ENCODE measurements at places on chromosomes 12 and 14. TPM values are rescaled to one million over a fixed set of nuclear protein-coding genes. Genes with fewer than 3 reads are reported as not detected.

OVCH1 gene
- polyA plus RNA-seq: 0.15 TPM

PRPH gene
- polyA plus RNA-seq: 0.27 TPM

GZMB gene
- polyA plus RNA-seq: 0.32 TPM

HHIPL1 gene
- 0.34 TPM for polyA plus RNA-seq

NUMB gene
- polyA plus RNA-seq: 18.2 TPM

All from heart left ventricle (tissue), 16 donors.